ENCODE measurements at places on chromosomes 6 and 20. TPM values are rescaled to one million over a fixed set of nuclear protein-coding genes. Genes with fewer than 3 reads are reported as not detected.
A peak's percentile ranks its signal among the peaks of the same experiment; 100 is the strongest.

DNA sequence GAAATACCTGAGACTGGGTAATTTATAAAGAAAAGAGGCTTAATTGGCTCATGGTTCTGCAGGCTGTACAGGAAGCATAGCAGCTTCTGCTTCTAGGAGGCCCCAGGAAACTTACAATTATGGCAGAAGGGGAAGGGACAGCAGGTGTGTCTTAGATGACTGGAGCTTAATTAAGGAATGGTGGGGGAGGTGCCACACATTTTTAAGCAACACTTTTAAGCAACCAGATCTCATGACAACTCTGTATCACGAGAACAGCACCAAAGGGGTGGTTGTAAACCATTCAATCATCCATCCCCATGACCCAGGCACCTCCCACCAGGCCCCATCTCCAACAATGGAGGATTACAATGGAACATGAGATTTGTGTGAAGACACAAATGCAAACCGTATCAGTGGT lies 26.9 kb downstream of the FIG4 start:
- DNase-seq = no peak

DNA sequence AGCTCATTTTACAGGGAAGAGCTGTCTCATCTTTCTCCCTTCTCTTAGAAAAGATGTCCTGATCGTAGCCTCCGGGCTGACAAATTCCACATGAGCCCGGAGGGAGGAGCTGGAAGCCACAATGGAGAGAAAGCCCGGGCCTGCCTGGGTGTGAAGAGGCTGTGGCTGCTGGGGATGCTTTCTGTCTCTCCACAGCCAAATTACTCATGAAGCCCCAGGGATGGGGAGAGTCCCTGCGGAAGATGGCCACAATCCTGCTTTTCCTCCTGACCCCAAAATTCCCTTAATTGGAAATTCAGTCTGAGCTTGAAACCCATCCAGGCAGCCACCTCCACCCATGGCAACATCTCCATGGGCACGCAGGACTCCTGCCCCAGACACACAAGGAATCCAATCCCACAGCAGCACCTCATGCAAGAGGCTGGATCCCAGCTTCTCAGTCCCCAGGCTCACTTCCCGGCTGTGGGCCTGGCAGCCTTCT lies 32.4 kb downstream of the JPH2 start:
- DNase-seq = no peak

DNA sequence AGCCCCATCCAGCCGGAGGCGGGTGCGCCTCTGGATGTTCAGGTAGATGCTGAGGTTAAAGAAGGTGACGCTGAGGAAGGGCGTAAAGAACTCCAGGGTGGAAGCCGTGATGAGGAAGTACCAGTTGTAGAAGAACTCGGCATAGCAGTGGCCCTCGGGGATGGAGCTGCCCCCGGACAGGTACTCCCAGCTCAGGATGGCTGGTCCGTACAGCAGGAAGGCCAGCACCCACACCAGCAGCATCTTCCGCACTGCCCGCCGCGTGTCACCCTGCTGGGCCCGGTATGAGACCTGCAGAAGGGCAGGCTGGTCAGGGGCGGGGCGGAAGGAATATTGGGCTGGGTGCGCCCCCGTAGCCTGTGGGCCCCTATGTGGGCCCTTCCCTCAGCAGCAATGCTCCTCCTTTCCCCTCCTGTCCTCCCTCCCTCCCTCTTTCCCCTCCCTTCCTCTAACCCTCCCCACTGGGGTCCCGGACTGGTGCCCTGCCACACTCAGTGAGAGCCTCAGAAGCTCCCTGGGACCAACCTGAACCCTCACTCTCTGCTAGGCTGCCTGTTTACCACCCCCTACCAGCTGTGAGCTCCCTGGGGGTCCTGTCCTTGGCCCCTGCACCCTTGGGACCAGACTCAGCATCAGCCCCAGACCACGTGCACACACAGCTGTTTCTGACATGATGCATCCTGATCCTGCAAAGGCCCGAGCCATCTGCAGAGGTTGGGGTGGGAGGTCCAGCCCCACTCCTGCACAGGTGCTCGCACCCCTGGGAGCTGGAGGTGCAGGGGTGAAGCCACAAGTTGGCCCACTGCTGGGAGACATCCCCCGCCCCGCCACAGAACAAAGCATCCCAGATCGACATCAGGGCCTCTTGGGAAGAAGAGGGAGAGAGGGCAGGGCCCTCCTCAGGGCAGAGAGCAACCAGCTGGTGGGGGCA lies 3.2 kb downstream of the HRH3 start:
- DNase-seq = no peak

DNA sequence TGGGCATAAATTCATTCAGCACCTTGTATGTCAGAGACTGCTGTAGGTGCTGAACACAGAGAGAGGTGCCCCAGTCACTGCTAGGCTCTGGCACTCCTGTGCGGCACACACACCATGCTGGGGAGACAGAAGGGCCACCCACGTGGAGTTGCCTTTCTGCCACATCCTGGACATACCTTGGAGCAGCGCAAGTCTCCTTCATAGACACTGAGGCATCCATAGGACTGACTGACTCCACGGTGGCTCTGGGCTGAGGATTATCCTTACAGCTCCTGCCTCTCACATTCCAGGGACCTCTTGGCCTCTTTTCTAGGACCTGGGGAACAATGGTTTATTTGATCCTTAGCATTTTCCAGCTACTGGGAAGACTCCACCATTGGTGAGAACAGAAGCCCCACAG lies 26.0 kb upstream of the SLC22A23 start:
- no peak for DNase-seq

- DNase-seq = no peak
These were observed 45.4 kb upstream of the ECI2 start for GRCh38 chr6:4180652-4181255.

GRCh38 chr6:1481286-1481685 lies 91.9 kb downstream of the FOXF2 start:
- DNase-seq = peak; percentile 63

DNA sequence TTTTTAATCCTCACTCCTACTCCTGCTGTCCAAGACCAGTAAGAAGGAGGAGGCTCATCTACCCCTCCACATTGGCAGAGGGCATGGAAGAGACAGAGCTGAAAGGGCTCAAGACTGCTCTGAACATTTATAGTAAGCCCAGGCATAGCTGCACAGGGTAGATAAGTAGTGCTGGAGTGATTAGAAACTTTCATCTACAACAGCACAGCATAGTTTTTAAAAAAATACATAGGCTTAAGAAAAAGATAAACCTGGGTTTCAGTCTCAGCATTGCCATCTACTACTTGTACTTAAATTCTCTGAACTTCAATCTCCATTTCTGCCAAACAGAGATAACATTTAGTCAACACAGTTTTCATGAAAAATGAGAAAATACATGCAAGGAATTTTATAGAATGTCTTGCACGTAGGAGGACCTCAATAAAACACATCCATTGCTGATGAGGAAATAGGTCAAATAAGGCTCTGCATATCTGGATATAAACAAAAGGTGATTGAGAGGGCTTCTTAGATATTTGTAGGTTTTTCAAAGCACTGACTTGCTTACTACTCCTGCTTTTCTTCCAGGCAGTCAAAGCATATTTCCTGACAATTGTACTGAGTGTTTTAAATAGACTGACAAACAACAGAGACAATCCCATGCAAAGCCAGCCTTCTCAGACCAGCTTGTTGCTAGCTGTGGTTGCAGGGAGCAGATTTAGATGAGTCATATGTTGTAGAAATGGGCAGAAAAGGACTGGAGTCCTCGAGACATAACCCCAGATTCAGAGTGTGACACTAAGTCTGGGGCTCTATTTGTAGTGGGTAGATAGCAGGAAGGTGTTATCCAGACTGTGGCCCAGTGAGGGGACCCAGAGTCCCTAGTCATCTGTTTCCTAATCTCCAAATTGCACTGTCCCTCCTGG lies 107.4 kb upstream of the TAB2 start:
- no peak for DNase-seq

DNA sequence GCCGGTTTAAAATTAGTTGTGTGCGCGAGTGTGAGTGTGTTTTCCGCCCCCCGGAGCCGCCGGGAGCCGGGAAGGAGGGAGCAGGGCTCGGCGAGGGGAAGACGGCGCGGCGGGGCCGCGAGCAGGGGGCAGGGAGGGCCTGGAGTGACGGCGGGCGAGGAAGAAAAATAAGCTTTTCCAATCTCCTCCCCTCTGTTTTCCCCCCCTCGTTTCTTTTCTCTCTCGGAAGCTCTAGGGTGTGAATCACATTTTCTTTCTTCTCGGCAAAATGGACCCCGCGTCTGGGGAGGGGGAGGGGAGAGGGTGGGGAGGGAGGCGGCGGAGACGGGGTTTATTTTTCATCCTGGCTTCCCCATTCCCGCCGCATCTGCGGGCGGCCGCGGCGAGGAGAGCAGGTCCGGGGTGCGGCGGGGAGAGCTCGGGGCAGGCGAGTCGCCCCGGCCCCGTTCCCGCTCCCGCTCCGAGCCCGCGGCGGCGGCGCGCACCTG lies 881 bp downstream of the BICRAL start:
- no peak for DNase-seq

GRCh38 chr6:35034411-35035191 lies 106.5 kb downstream of the TCP11 start:
- no peak for DNase-seq

DNA sequence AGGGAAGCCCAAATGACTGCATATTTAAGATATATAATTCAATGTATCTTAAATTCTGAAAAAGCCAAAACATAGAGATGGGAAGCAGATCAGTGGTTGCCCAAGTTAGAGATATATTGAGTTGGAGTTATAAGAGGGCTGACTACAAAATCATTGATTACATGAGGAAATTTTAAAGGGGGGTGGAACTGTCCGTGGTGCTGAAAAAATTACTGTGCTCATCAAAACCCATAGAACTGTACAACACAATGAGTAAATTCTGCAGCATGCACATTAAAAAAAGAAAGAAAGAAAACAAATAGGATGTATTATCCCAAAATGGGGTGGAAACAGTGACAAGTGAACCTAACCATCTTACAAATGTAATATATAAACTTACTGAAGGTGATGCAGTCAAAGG lies 100.9 kb downstream of the FUT9 start:
- DNase-seq = no peak

DNA sequence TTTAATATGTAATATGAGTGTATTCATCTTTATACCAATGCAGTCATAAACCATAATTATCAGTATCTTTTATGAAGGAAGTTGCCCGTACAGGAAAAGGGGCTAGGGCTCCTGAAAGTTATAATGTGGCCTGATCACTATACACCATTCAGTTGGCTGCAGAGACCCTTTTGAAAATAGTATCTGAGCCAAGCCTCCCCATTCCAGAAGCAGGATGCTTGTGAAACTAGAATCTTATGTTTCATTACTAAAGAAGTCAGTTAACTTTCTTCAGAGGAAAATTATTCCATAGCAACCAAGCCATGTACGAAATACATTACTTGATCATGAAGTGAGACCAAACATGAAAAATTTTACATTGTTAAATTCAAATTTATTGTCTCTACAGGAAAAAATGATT lies 251.5 kb upstream of the TCF21 start:
- no peak for DNase-seq

GRCh38 chr6:106069478-106069877 lies 16.7 kb upstream of the PRDM1 start:
- DNase-seq = peak; percentile 82

GRCh38 chr6:130018292-130018743 lies at the start of gene L3MBTL3:
L3MBTL3 (plus strand) TSS chr6:130018581; CDS start chr6:130042700, 24,119 bp downstream.
- peak; percentile 44 for DNase-seq

- no peak for DNase-seq
These were observed 636.7 kb downstream of the RFPL4B start for GRCh38 chr6:112983713-112984261.

GRCh38 chr6:36353411-36353915 lies 16.8 kb upstream of the BNIP5 start:
- DNase-seq = peak; percentile 52

GRCh38 chr6:159760602-159761057 lies 1.2 kb upstream of the ACAT2 start:
- DNase-seq = peak; percentile 66

DNA sequence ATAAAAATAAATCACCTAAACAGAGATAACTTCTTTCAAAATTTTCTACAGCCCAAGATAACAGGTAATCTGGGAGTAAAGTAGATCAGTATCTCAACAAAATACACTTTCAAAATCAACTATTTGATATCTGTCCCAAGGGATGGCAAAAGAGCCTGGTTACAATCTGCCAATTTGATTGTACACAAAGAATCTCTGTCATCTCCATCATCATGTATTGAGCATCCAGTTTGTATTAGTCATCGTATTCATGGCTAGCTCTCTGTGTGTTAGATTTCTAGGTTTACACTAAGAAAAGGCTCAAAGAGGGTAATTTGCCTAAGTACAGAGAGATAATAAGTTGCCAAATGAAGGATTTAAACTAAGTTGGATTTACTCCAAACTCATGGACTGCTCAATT lies 329.0 kb upstream of the NRSN1 start:
- DNase-seq = no peak

DNA sequence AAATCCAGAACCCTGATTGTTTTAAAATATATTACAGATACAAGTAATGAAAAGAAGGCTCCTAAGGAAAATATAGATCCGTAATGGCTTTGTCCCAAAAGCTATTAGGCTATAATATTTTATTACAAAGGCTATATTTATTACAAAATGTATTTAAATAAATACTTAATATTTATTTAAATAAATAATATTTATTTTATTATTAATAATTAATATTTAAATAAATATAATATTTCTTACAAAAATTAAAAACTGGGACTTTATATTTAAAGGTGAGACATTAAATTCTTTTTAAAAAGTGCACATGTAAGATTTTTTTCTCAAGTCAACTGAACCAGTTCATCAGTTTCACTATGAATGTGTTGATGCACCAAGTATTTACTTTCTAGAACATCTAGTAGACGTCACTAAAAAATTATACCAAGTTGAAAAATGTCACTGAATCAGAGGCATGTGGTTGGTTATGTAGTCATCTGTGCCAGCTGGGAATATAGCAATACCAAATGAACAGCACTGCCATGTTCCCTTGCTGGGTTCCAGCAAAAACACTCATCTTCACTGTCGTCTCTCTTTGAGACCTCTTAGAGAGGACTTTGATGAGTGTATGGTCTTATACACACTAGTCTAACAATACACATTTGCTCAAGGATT lies 278.9 kb downstream of the ESR1 start:
- no peak for DNase-seq

Gene FNDC11
- total RNA-seq = 1.1 TPM

Gene B3GAT2
- total RNA-seq = not detected

Gene C6orf15
- total RNA-seq = 0.62 TPM

Gene WFDC10B
- not detected for total RNA-seq

Gene RIMS4
- not detected for total RNA-seq

Gene PLG
- not detected for total RNA-seq

Gene NUDT3
- total RNA-seq = 31.7 TPM

Gene ADGRF5
- total RNA-seq = 0.13 TPM

Gene TPBG
- total RNA-seq = 54.1 TPM

Gene SLC22A2
- total RNA-seq = not detected

Gene BEND6
- total RNA-seq = 2.7 TPM

Gene SIRPA
- total RNA-seq = 50.2 TPM

Gene HLA-DMB
- 2.3 TPM for total RNA-seq
